ENCODE measurements at places on chromosomes 16 and 17.
A peak's percentile ranks its signal among the peaks of the same experiment; 100 is the strongest.

DNA sequence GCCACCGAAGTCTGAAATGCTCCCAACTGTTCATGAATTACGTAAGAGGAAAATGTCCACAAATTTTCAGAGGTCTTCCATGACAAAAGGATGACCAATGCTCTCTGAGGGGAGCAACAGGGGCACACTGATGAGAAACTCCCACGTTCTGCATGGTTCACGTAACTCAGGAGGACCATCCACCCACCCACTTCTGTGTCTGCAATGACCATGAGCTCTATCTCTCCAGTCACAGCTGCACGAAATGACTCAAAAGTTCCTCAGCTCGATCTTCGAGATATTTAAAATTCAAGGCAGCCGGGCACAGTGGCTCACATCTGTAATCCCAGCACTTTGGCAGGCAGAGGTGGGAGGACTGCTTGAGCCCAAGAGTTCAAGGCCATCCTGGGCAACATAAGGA lies 15.8 kb downstream of the WDR45B start:
- DNase-seq: no peak

DNA sequence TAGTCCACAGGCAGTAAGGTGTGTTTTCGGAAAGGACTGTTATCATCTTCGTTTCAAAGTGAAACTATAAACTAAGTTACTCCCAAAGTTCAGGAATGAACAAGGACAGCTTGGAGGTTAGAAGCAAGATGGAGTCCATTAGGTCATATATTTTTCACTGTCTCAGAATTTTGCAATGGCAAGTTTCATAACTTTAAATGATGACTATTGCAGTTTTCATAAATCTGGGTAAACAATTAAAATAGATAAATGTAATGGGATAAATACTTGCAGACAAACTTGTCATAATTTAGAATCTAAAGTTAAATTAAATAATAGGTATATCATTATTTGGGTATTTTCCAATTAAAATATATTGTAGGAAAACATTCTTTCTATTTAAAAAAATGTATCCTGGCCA lies 14.7 kb upstream of the TRIM25 start:
- DNase-seq: no peak

- peak; percentile 72 for DNase-seq
Measured at GRCh38 chr17:62791767-62792446, 16.2 kb downstream of the MARCHF10 start.

DNA sequence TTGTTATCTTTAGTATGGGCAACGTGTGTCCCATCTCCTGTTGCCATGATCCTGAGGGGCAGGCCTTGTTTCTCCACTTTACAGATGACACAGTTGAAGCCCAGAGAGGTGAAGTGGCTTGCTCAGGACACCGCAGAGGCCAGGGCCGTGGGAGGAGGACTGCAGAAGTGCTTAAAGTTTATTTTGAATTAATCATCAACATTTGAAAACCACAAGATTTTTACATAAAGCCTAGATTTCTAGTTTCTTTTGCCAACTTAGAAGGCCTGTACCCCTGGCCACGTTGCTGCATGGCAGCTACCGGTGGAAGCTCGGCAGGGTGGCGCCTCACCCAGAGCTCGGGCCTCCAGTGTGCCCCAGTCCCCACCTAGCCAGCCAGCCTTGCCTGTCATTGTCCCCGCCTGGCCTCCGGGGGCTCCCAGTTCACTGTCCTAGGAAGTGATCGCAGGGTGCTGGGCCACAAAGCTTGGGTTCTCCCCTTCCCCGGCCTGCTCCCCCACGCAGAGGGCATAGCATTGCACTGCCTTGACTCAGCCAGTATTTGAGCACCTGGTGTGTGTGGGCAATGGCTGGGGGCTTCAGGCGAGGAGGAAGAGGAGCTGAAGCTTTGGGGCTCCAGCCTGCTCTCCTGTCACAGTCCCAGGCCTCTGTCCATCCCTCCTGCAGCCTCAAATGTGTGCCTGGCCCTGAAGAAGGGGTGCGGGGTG lies 14.8 kb upstream of the ADCY7 start:
- no peak for DNase-seq

- DNase-seq: no peak
Measured at GRCh38 chr16:78288888-78289287, 189.4 kb downstream of the WWOX start.

- DNase-seq: no peak
Measured at GRCh38 chr17:40479754-40480480, 21.5 kb downstream of the TNS4 start.

GRCh38 chr16:86442703-86443102 lies 67.6 kb upstream of the FOXF1 start:
- no peak for DNase-seq

GRCh38 chr16:3461151-3461550 lies 17.7 kb downstream of the NAA60 start:
- DNase-seq: no peak

DNA sequence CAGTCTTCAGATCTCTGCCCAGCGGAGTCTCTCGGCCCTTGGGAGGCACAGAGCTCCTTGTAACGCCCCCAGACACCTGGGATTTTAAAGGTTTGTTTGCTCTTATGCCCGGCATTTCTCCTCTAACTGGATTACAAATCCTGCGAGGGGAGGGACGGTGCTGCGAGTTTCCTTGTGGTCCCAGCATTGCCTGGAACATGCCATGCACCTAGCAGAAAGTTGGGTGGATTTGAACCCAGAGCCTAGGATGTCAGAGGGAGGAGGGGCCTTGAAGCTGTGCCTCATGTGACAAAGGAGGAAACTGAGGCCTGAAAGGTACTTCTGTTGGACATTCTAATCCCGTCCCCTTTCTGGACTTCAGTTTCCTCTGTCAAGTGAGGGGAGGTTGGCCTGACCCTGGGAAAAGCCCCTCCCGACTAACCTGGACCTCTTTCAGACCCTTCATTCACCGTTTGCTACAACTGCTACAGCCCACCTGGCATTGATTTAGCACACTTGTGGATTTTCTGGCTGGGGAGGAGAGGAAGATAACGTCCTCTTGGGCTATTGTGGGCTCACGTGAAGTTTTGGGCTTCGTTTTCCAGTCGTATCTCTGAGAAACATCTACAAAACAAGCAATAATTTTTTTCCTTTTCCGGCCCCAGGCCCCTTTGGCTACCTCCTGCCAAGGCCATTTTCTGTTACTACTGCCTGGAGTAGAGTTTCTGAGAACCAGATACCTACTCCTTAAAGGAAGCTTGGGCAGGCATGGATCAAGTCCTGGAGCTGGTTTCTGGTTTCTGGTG lies 30.9 kb downstream of the MRC2 start:
- DNase-seq: no peak

- no peak for DNase-seq
Measured at GRCh38 chr16:20285993-20286499, 41.3 kb downstream of the GP2 start.

DNA sequence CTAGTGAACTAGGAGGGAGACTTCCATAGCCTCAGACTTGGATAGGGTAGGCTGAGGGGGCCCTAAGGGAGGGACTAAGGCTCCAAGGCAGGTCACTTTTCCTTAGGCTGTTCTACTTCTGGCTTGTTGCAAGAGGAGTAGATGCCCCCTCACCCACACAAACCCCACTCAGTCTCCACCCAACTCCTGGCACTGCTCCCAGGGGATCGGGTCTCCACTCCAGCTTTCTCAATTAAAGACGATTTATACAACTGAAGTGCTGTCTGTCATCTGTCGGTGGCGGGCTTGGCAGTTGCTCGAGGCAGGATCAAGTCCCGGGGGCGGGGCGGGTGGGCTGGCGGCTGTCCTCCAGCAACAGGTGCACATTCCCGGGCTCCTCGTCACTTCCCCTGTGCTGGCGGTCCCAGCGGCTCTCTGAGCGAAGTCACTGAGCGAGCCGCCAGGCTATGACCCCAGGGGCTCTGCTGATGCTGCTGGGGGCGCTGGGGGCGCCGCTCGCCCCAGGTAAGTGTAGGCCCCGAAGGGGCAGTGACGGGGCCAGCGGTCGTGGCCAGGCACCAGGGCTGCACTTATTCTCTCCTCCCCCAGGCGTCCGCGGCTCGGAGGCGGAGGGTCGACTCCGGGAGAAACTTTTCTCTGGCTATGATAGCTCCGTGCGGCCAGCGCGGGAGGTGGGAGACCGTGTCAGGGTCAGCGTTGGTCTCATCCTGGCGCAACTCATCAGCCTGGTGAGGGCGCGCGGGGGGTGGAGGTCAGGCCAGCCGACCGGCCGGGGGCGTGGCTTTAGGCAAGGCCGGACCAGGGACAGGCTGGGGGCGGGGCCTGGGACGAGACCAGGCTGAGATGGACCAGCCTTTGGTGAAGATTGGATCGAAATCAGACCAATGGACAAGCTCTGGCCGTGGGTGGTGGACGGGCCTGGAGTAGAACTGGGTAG lies at the start of gene CHRNB1:
Gene CHRNB1, plus strand, starts transcription at position 380 of the 937 bp plus-strand sequence. Its CDS starts 67 bp downstream, at position 447.
- DNase-seq: no peak

GRCh38 chr16:15843635-15844279 lies 13.1 kb downstream of the MYH11 start:
- DNase-seq: no peak

DNA sequence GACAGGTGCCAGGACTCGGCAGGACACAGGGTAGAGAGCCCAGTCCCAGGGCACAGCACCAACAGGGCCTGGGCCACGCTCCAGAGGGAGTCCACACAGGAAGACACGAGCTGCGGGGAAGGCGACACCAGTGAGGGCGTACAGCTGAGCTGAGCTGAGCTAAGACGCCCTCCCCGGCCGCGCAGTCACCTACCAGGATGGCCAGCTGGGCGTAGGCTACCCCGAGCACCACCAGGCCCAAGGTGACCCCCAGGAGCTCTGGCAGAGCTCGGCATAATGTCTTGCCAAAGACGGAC lies 42.6 kb downstream of the TSC2 start:
- DNase-seq: no peak

DNA sequence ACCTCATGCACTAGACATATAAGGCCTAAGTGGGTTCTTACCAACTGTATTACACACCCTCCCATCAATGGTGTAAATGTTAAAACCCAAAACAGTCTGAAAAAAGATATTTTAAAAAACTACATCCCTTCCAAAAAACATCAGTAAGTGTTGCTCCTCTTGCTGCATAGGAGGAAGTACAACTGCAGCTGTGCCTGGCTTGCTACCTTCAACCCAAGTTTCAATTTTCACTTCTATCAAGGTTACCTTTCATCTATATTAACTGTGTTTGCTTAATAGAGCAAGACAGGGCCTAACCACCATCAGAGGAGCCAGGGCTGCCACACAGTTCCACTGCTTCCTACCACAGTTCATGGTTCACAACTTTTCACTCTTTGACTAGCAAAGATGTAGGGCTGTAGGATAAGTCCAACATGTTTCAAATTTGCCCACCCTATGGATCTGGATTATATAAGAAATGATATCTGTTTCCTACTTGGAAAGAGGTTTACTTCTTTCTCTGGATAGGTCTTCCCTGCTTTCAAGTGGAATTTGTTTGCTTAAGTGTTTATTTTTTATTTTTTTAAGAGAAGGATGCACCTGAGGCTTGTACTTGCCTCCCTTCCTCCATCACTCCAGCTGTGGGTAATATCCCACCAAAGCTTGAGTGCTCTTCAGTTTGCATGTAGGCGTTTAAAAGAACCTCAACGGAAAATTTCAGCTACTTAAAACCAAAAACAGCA lies 56.7 kb downstream of the GRB7 start:
- no peak for DNase-seq

DNA sequence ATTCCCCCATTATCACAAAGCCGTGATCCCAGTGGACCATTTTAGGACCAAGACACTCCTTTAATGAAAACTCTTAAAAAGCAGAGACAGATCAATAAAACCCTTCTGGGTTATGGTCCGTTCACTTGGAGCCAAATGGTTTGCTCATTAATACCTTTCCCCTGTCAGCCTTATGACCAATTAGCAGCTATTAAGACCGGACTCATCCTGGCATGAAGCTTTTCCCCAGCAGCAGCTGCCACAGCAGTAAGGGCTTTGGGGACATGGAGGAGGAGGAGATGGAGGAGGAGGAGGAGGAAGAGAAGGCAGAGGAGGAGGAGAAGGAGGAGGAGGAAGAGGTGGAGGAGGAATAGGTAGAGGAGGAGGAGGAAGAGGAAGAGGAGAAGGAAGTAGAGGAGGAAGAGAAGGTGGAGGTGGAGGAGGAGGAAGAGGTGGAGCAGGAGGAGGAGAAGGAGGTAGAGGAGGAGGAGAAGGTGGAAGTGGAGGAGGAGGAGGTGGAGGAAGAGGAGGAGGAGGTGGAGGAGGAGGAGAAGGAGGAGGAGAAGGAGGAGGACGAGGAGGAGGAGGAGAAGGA lies 50.1 kb upstream of the IRX3 start:
- no peak for DNase-seq

DNA sequence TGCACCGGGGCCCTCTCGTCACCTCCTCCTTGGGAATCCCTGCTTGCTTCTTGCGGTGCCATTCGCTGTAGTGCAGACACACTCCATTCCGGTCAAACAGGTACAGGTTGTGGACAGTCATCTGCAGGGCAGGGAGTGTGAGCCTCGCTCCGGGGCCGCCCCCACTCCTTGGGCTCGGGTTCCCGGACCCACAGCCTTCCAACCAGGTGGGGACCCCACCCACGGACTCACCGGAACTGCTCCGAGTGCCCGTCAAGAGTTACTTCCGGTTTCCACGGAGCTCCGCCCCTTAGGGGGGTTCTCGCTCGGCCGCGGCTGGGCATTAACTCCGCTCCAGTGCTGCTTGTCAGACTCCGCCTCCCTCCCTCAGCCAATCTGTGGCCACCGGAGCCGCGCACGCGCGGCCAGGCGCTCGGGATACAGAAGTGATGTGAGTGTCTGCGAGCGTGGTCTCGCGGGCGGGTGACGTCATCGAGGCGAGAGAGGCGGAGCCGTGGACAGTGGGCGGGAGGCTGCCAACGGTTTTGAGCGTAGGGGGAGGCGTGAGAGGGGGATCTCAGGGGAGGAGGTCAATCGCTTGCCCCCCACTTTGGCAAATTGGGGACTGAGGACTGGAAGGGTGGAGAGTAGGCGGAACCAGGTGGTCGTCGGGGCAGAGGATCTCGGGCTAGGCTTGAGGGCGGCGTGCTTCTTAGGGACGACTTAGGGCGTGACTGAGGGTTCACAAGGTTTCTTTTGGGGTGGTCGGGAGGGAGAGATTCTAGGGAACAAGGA lies at the start of the genes CNTROB and TRAPPC1:
Gene CNTROB, plus strand, starts transcription at position 498 of the 774 bp plus-strand sequence. CDS start 874 bp downstream, outside the sequence.
Gene TRAPPC1, minus strand, starts transcription at position 238 of the 774 bp plus-strand sequence. Its CDS starts 117 bp downstream, at position 121.
- DNase-seq: peak; percentile 98

GRCh38 chr17:1304962-1305563 lies 25.6 kb downstream of the TRARG1 start:
- no peak for DNase-seq

GRCh38 chr16:57797216-57797525 lies 5.1 kb downstream of the KIFC3 start:
- no peak for DNase-seq

GRCh38 chr17:2959371-2960130 lies 103.9 kb downstream of the OR1D5 start:
- DNase-seq: no peak

DNA sequence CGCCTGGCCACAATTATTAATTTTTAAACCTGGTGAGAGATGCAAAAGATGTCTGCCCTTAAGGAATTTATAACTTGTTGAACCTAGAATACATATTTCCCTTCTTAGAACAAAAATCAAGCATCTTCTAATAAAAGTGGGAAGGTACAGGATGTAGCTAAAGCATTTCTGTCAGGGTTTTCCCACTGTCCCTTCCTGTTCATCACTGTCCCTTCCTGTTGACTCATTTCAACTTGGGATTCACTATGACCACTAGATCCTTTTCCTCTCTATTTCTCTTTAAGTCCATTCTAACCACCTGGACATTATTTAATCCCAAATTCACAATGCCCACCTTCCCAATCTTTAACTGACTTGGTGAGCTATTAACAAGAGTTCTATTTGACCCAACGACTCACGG lies 33.9 kb upstream of the CDRT4 start:
- DNase-seq: no peak

- DNase-seq: no peak
Measured at GRCh38 chr16:10731790-10732189, 11.9 kb upstream of the NUBP1 start.

- DNase-seq: no peak
Measured at GRCh38 chr16:75116081-75116910, at the start of gene LDHD. Gene LDHD (minus strand): TSS chr16:75116780. CDS start chr16:75116720, 60 bp downstream.

GRCh38 chr17:37708008-37708615 lies 36.7 kb downstream of the HNF1B start:
- no peak for DNase-seq

GRCh38 chr16:47528431-47528830 lies 67.3 kb downstream of the PHKB start:
- no peak for DNase-seq

All from AG09319 (cell line).